Activated CD4-positive, alpha-beta T cell treated with anti-CD3 and anti-CD28 coated beads for 24 hours (primary cell): ENCODE measurements at places on chromosomes 16 and 17.

GRCh38 chr16:27718201-27719105 lies 168.5 kb downstream of the KATNIP start:
- no peak for DNase-seq

- peak; percentile 50 for DNase-seq
These were observed 40.9 kb downstream of the RFFL start for GRCh38 chr17:35022536-35023063.

DNA sequence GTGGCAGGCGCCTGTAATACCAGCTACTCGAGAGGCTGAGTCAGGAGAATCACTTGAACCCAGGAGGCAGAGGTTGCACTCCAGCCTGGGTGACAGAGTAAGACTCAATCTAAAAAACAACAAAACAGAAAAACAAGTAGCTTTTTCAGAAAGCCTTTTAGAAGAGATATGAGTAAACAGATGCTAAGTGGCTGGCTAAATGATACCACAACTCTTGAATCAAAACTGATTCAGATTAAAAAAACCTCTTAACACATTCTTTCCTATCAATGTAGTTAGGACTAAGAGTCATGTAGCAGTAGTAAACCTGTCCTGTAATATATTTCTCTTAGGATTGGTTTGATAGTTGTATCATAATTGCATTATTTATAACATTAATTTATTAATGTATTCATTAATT lies 23.0 kb downstream of the PPM1D start:
- no peak for DNase-seq

GRCh38 chr17:33113276-33113990 lies 121.8 kb downstream of the SPACA3 start:
- DNase-seq = no peak

DNA sequence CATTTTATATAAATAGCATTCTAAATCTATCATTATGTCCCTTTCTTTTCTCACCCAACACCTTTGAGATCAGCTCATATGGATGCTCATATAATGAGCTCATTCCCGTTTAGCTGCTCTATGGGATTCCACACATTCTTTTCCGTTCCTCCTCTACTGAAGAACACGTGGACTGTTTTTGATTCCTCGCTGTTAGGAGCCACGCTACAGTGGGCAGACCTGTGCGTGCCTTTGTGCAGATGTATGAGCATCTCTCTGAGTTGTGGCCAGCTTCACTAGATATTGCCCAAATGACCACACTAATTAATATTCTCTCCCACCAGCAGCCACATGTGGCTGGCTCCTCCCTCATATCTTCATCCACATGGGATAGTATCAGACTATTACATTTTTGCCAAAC lies 6.0 kb upstream of the TNFRSF13B start:
- no peak for DNase-seq

DNA sequence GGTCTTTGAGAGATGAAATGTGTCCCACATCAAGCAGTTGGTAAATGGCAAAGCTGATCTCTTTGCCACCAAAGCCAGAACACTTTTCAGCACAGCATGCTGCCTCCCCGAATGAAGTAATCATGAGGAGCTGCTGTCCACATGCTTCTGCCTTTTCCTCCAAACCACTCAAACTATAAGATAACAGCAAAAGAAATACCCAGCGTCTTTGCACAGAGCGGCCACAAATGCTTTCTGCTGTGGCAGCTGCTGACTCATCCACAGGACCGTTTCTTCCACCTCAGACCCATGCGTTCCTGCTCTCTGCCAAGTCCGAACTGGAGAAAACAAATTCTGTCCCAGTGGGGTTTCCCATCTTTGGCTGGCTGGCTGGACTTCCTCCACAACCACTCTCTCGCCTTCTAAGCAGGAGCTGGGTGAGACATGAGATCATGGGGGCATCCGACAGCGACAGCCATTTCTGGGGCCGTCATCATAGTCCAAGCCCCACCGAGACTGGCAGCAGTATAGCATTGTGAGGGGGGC lies 27.1 kb downstream of the TBC1D3B start:
- DNase-seq = no peak
